ENCODE measurements at places on chromosomes 7 and 10.

DNA sequence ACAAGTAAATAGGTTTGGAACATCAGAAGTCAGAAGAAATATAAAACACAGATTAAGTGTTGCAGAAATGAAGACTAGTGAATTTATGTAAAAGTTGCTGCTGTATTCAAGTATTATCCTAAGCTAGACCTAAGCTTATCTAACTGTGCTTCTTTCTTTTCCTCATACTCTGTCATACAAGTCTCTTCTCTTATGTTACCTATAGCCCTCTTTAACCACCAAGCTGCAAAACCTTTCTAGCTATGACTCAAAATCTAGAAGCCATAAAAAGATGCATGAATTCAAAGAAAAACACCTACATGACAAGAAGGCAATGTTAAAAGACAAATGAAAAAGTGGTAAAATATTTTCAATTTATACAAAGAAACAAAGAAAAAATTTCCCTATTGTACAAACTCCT, 23.0 kb downstream of the DENND11 start:
- DNase-seq, result no peak

- DNase-seq, result no peak
Observed at GRCh38 chr10:44829426-44829825, 81.7 kb upstream of the TMEM72 start.

GRCh38 chr10:98242823-98243222, 25.2 kb downstream of the LOXL4 start:
- no peak for DNase-seq

DNA sequence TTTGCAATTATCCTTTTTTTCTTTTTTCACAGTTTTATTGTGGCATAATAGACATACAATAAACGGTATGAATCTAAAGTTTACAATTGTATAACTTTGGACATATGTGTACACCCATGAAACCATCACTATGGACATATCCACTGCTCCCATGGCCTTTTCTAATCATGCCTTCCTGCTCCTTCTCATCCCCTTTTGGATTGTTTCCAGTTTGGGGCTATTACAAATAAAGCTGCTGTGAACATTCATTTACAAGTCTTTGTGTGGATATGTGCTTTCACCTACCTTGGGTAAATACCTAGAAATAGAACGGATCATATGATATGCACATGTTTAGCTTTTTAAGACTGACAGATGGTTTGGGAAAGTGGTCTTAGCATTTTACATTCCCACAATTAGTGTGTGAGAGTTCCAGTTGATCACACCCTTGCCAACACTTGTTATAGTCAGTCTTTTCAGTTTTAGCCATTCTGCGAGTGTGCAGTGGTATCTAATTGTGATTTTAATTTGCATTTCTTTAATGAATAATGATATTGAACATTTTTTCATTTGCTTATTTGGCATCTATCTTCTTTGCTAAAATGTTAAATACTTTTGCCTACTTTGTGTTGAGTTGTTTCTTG, 120.9 kb upstream of the KAT6B start:
- peak; percentile 51 for DNase-seq

DNA sequence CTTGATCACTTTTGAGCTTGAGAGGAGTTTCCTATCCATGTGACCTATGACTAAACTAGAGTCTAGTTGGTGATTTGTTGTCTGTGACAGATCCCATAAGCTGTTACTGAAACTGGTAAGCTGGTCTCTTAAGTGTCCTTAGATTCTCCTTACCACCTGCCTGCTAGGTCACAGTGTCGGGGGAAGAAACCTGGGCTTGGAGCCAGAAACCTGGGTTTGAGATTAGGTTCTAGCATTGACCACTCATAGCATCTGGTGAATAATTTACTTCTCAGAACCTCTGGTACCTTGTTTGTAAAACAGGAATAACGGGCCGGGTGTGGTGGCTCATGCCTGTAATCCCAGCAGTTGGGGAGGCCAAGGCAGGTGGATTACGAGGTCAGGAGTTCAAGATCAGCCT, 21.8 kb upstream of the ITPRID1 start:
- DNase-seq, result no peak

DNA sequence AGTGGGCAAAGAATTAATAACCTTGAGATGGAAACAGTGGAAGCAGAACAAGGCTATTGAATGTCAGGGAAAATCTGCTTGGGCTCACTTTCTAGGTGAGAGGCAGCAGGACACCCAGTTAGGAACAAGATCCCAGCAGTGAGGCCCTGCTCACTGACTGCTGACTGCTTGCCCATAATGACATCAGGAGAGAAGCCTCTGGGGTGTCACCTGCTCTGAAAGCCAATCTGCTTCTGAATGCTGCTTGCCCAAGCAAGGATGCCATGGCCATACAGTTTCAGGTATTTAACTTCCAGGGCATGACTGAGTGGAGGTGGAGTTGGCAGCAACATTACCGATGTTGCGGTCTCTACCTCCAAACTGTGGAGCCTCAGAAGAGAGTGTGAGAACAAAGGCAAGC, 11.7 kb upstream of the WAPL start:
- no peak for DNase-seq

DNA sequence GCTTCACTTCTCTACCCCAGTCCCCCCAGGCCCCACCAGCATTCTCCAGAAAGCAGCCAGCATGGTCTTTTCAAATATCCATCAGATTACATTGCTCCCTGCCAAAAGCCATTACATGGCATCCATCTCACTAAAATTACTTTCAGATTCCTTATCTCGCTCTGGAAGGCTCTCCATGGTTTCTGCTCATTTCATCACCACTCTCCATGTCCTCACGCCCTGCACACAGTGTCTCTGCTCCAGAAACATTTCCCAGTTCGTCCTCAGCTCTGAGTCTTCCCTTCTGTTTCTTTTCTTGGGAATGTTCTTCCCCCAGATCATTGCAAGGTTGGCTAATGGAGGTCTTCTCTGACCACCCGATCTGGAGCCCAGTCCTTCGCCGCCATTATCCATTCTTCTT, 499.1 kb downstream of the KCNMA1 start:
- DNase-seq, result no peak

DNA sequence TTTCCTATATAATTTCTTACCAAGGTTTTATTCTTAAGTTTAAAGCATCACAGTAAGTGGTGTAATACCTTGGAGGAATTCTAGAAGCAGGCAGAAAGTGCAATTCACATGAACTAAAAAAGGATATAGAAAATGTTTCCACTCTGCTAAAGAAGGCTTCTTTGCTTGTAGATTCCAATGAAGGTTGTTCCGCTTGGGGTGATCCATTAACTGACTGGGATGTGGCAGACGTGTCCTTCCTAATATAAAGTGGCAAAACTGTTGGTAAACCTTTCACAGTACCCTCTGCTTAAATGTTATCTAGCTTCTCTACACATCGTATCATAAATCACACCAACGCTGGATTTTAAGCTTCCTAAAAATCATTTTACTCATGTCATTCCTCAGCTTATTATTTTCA, 2.3 kb downstream of the ZC3HC1 start:
- DNase-seq, result no peak

DNA sequence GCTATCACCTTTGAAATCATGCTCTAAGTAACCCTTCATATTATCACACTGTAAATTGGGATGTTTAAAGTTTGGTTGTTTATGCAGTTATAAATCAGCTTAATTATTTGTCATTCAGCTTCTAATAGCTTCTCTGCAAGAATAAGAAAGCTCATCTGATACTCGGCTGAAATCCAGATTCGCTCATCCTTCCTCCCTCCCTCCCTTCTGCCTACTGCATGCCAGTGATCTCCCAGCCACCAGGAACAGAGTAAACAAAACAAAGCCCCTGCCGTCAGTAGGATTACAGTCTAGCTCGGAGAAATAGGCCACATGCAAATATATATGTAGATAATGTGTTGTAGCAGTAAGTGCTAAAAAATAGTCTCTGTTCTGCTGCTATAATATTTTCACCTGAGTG, 211.8 kb downstream of the NSUN6 start:
- DNase-seq, result no peak

- DNase-seq, result no peak
Observed at GRCh38 chr7:50268223-50268622, 36.3 kb upstream of the IKZF1 start.

DNA sequence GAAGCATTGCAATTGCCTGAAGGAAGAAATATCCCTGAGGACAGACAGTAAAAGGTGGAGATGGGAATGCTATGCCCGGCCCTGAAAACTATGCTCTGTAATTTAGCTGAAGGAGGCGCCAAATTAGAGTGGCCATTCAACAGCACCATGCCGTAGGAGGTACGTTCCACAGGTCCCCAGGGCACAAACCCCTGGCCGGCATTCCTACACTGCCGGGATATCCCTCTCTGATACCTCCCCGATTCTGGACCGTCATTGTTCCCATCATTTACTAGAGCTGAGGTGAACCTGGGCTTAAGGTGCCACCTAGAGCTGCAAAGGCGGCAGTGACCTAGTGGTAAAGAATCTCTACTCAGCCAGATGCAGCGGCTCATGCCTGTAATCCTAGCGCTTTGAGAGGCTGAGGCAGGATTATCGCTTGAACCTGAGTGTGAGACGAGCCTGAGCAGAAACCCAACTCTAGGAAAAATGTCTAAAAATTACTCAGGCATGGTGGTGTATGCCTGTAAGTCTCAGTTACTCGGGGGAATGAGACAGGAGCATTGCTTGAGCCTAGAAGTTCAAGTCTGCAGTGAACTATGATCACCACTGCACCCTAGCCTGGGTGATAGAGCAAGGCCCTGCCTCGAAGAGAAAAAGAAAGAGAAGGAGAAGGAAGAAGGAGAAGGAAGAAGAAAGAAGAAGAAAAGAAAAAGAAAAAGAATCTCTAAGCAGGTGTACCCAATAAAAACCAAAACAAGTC, 53.0 kb upstream of the TNKS2 start:
- no peak for DNase-seq

DNA sequence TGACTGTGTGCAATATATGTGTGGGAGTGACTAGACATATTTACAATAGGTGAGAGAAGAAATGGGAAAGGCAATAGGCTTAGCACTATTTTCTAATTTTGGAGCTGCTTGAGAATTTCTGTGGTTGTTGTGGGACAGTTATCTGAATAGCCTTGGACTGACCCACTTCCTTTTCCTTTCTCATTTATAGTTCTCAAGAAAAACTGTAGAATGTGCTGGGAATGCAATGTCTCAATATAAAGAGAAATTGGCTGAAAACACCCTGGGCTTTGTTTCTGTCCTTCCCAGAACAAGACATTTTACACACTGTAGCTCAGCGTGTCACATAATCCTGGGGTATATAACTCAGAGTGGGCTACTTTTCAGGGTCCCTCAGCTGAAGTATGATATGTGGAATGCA, 153.0 kb upstream of the RHOBTB1 start:
- DNase-seq, result no peak

DNA sequence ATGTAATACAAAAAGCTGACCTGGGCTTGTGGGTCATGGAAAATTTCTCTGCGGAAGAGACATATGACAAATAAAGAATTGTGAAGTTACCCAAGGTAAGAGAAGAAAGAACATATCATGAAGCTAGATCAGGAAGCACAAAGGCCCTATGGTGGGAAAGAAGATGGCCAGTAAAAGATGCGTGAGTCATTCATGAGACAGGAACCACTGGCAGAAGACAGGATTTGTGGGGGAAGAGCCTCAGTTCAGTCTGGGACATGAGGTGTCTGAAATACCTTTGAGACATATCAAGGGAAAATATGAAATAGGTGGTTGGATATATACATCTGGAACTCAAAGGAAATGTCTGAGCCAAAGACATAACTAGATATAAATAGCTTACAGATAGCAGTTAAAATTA, 27.7 kb upstream of the AMPH start:
- DNase-seq, result no peak

GRCh38 chr10:35274498-35275060, 61.7 kb upstream of the CCNY start:
- DNase-seq, result no peak

DNA sequence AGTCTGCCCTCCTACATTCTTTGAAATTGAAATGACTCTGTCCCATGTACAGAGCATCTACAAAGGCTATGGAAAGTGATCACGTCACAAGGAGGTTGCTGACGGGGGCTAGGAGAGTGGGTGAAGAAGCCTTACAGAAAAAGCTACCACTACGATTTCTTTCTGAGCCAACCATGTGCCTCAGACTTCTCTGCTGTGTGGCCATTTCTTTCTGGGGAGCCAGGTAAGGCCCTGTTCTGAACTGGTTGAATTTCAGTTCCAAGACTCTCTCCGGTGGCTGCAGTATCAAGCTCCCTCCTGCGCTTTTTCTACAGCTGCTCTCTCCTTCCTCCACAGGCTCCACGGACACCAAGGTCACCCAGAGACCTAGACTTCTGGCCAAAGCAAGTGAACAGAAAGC, 112.5 kb upstream of the PRSS1 start:
- no peak for DNase-seq

DNA sequence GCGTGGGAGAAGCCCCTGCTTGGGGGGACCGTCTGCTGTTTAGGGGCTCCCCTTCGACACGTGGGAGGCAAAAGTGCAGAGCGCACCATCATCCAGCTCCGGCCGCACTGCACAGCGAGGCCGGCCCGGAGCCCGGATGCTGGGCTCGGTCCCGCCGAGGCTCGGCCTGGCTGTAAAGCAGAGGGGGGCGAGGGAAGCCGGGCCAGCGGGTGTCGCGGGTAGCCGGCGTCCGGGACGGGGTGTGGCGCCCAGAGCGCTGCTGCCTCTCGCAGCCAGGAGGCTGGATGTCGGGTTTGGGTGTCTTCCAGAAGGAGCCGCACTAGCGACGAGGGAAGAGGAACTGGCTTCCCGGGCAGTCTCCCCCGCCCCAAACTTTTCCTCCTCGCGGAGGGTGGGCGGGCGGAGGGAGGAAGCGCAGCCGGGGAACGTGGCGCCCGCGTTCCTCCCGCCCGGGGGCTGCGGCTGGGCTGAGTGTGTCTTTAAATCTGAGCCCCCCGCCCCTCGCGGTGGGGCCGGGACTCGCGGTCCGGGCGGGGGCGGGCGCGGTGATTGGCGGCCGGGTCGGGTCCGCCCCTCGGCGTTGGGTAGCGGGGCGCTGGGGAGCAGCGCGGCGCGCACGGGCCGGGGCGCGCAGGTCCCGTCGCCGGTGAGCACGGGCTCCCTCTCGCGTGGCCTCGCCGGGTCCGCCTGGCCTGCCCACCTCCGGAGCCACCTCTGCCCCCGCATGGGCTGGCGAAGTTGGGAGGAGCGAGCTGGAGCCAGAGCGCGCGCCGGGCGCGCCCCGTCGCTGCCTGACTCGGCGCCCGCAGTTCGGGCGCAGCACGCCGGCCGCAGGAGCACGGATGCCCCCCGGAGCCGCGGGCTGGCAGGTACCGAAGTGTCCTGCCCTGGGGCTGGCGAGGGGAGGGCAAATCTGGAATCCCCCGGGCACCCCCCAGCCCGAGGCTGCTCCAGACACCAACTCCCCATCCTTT, at the start of gene PALD1:
Gene PALD1, plus strand, starts transcription at position 577 of the 974 bp plus-strand sequence. CDS start 47,185 bp downstream, outside the sequence.
- DNase-seq, result no peak

DNA sequence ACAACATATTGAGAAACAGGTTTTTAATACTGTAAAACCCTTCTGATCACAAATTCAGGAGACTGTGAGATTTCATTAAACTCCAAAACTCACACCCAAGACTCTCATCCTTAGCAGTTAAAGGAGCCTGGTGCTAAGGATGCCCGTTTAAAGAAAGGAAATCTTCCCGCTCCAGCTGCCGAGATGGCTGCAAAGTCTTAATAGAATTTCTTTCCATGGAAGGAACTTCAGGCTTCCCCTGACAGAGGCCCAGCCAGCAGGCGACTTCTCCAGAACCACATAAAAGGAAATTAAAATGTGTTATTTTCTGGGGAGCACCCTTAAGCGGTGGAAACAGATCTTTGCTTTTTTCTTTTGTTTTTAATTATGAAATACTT, 104.7 kb upstream of the CHST15 start:
- DNase-seq, result no peak

- no peak for DNase-seq
Observed at GRCh38 chr7:133054162-133054840, 27.6 kb downstream of the CHCHD3 start.
